ENCODE measurements at places on chromosomes 2 and 18.

DNA sequence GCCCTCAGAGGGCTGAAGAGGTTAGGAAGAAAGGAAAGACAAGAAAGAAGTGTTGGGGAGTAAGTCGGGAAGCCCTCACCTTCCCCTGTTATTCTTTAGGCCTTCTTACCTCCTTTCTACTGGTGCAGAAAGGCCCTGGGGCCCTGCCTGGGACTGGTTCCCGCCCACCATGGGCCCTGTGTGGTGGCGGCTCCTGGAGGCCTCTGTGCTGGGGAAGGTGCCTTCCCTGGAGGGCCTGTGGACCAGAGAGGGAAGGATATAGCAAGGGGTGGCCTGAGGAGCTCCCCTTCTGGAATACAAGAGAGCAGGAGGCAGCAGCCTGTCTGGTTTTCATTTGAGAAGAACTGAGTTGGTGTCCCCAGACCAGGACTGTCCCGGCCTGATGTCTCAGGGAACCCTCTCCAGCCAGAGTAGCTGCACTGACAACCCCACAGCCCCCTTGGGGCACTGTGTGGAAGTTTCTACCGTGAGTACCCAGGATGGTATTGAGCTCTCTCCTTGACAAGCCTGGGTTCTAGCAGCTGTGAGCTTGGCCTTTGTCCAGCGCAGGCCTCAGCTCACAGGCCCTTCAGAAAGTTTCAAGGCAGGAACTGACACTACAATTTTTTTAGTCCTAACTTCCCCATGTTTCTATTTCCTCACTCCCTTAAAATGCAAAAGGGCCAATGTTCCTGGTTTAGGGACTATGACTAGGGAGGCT, 47.1 kb downstream of the EFR3B start:
- DNase-seq = no peak

DNA sequence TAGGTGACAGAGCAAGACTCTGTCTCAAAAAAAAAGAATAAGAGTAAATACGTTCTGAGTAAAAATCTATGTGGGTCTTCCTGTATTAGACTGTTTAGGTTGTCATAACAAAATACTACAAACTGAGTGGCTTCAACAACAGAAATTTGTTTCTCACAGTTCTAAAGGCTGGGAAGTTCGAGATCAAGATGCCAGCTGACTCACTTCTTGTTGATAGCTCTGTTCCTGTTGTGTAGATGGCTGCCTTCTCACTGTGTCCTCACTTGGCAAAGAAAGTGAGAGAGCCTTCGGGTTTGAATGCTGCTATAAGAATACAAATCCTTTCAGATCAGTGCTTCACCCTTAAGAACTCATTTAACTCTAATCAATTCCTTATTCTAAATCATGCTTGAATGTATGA, 430.0 kb upstream of the VWC2L start:
- no peak for DNase-seq

- DNase-seq = no peak
Observed at GRCh38 chr18:76824145-76824676, 1.9 kb downstream of the ZNF236 start.

DNA sequence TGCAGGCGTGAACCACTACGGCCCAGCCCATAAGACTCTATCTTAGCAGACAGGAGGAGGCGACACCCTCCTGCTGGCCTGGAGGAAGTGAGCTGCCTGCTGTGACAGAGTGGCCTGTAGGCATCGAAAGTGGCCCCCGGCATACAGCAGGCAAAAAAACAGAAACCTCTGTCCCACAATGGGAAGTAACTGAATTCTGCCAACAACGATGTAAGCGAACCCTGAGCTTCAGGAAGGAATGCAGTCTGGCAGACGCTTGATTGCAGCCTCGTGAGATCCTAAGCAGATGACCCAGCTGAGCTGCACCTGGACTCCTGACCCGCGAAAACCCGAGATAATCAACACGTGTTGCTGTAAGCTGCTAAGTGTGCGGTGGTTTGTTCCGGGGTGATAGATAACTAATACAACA, 13.6 kb downstream of the MRO start:
- no peak for DNase-seq

- DNase-seq = no peak
Observed at GRCh38 chr2:145016711-145017110, 496.8 kb upstream of the ZEB2 start.

- DNase-seq = peak; percentile 87
Observed at GRCh38 chr2:26847655-26848335, at the start of gene DPYSL5. TSS of gene DPYSL5 (plus strand) at chr2:26848132. CDS start at chr2:26898500, 50,368 bp downstream.
